ENCODE measurements at places on chromosomes 12 and 14. TPM values are rescaled to one million over a fixed set of nuclear protein-coding genes. Genes with fewer than 3 reads are reported as not detected.

Gene EFCAB11
- 7.8 TPM for total RNA-seq

Gene TMEM132D
- under 0.01 TPM for total RNA-seq

DNA sequence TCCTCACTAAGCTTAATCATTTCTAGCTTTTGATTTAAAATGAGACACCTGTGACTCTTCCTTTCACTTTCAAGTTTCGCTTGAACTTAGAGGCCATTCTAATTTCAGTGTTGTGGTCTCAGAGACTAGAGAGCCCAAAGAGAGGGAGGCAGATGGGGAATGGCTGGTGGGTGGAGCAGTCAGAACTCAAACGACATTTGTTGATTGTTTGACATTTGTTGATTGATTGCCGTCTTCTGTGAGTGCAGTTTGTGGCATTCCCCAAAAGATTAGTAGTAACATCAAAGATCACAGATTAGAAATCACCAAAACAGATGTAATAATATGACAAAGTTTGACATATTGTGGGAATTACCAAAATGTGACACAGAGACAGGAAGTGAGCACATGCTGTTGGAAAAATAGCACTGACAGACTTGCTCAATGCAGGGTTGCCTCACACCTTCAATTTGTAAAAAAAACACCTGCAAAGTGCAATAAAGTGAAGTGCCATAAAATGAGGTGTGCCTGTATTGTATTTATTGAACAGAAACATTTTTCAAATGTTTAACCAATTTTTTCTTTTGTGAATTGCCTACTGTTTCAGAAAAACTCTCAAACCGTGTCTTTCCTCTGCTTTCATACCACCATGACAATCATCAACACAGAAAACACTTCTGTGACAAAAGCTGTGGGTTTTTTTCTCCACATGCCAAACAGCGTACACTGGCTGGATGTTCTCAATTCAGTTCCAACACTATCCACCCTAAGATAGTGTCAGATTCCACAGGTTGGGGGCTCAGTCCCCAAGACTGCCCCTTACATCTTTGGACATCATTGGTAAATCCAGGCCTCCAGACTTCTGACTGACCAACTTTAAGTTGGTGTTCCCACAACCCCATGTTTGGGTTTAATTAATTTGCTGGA, 376.3 kb upstream of the RGS6 start:
- DNase-seq: no peak

Gene EFS
- 10.0 TPM for total RNA-seq

Gene ERBB3
- 10.2 TPM for total RNA-seq

Gene ZNF268
- total RNA-seq: 20.4 TPM

DNA sequence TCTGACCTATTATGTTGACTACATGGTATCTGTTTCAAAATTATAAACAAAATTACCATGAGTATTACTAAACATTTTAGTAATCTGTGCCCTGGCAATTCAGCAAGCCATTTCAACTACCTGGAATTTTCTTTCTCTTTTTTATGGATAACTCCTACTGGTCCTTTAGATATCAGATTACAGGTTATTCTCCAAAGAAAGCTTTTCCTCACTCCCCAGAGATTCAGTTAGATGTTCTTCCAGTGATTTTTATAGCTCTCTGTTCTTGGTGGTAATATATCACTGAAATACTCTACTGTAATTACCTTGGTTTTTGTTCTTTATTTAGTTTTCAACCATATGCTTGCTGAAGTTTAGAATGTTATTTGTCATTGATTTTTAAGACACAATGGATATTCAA, 930.2 kb upstream of the FOXG1 start:
- no peak for DNase-seq

All from sigmoid colon (tissue), 7 donors.